Muscle of back (tissue), 13 donors: ENCODE measurements at places on chromosomes 16 and 17. TPM values are rescaled to one million over a fixed set of nuclear protein-coding genes. Genes with fewer than 3 reads are reported as not detected.

DNA sequence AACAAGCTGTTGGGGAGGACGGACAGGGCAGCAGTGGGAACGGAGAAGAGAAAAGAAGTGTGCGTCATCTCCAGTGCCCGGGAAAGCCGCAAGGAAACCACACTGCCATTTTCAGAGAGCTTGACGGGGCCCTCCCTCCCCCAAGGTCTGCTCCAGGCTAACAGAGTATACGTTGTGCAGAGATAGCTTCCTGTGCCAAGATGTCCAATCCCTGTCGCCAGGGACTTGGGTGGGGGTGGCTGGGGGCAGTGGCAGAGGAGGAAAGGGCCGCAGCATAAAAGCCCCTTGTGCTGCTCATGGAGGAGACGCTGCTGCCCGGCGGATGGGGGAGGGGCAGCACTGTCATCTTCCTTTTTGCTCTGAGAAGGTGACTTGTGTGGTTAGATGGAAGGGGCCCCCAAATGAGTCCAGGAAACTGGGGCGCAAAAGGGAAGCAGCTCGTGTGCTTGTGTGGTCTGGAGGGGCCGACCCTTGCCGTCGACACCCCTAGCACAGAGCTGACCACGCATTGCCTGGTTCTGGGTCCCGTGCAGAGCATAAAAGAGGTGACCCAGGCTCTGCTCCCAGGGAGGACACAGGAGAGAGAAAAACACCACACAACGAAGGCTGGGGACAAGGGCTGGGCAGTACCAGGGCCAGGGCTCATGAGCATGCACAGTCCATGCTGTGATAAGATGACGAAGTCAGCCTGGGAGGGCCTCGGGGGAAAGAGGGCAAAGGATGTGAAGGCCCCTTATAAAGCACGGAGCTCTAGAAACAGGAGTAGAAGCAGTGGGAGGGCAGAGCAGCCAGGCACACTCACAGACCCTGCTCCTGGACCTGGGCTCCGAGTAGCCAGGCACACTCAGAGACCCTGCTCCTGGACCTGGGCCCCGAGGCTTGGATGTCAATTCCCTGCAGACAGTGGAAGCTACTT is 372.7 kb downstream of the SLC39A11 start:
- DNase-seq = no peak

- DNase-seq = peak; percentile 70
These were observed 36.7 kb downstream of the KIAA0753 start for GRCh38 chr17:6603744-6604325.

SLC16A11 gene
- 0.48 TPM for polyA plus RNA-seq

DNA sequence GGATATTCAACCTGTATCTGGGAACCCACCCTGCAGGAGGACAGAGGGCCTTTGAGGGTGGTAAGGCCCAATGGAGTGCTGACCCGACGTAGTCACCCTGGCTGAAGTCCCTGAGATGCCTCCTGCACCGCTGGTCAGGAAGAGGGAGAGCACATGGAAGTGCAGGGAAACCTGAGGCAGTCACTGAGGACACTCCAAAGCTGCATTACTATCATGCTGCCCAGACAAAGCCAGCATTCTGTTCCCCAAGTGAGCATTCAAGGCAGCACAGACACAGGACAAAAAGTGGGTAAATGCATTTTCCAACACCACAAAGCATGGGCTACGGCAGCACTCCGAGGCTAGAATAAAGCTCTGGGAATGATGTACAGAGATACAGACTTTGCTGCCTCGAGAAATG is 46.8 kb upstream of the BCAR1 start:
- no peak for DNase-seq

PIPOX gene
- polyA plus RNA-seq = 1.1 TPM

GRCh38 chr17:69045646-69046045 is 15.1 kb downstream of the ABCA9 start:
- DNase-seq = no peak

DNA sequence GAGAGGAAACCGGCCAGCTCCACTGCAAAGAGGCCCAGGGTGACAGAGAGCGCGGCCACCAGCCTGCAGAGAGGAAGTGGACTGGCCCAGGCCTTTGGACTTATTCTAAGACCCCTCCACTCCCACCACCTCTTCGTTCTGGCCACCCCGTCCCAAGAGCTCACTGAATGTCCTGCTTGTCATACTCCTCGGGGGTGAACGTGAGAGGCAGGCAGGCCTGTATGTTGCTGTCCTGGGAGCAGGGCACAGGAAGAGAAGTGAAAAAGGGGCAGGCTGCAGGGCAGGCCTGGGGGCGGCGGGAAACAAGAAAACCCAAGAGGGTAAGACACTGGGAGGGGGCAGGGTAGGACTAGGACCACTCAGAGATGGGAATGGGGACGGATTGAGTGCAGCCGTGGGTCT is 384 bp downstream of the TMEM107 start:
- no peak for DNase-seq

GRCh38 chr17:29593591-29594518 is 923 bp downstream of the ANKRD13B start:
- DNase-seq = no peak

SPOP gene
- 46.6 TPM for polyA plus RNA-seq

DNA sequence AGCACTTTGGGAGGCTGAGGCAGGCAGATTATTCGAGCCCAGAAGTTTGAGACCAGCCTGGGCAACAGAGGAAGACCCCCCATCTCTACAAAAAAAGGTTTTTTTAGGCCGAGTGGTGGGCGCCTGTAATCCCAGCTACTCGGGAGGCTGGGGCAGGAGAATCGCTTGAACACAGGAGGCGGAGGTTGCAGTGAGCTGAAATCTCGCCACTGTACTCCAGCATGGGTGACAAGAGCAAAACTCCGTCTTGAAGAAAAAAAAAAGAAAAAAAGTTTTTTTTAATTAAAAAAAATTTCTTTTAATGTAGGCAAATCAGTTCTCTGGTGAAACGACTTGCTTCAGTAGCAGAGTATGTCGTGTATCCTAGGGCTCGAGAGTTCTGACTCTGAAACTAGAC is 10.9 kb downstream of the HSD3B7 start:
- no peak for DNase-seq

DNA sequence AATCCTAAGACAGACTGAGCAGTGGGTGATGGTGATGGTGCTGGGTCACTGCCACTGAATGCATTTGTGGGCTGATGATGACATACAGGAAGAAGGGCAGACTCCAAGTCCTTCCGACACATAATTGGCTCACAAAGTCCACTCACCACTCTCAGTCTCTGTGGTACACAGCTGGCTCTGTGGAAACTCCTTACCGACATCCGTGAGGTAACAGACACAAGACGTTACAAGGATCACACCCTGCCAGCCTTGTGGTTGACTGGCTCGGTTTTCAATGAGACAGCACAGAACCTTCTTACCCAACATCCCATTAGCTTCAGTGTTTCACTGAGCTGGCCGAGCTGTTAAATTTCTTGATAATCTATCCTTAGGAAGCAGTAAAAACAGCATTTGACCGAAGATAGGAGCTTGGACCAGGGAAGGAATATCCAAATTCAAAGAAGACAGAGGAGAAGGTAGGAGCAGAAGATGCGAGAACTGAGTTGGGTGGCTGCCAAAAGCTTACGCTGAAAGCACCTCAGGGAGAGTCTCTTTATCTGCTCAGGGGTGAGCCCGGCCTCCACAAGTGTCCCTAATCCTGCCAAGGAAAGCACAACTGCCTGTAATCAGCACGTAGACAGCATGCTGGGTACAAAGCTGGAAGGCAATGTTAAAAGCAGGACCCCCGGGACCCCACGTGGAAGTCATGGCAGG is 5.5 kb upstream of the MXRA7 start:
- DNase-seq = no peak

DNA sequence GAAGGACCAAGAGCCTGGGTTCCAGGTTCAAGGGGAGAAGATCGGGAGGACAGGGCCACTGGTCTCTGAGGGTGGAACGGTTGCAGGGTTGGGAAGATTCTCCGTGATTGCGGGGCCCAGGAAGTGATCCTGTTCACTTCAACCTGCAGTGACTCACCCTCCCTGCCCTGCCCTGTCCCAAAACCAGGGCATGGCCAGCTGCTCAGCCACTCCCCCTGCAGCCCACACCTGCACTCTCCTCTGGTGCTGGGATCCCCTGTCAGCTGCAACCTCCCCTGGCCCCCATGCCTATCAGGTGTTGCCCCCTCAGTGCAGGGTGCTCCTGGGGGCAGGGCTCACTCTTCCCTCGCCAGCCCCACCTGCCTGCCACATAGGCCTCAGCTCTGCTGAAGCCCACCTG is 1.1 kb downstream of the RUNDC3A start:
- no peak for DNase-seq

ASIC2 gene
- 0.11 TPM for polyA plus RNA-seq

TBC1D3H gene
- not detected for polyA plus RNA-seq

DNA sequence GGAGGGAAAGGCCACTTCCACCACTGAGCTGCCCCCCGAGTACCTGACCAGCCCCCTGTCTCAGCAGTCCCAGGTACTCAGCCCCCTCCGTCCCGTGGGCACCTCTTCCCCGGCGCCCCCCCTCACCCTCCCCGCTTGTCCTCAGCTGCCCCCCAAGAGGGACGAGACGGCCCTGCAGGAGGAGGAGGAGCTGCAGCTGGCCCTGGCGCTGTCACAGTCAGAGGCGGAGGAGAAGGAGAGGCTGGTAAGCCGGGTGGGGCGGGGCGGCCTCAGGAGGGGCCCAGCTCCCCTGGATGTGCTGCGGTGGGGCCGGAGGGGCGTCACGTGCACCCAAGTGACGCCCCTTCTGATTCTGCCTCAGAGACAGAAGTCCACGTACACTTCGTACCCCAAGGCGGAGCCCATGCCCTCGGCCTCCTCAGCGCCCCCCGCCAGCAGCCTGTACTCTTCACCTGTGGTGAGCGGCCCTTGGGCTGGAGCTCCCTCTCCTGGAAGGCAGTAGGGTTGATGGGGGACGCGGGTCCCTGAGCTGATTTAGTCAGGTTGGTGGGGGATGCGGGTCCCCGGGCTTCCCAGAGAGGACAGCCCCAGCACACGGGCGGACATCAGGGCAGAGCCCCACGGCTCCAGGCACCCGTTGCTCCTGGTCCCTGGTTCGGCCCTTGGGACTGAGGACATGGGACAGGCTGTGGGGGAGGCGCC is 9.5 kb upstream of the MRPL12 start:
- no peak for DNase-seq

- peak; percentile 89 for DNase-seq
These were observed at the start of gene RAB34 for GRCh38 chr17:28717578-28718332. Gene RAB34 (minus strand): TSS chr17:28717868. CDS start chr17:28717266, 602 bp downstream.

ADCY7 gene
- polyA plus RNA-seq = 9.5 TPM

ABCA10 gene
- polyA plus RNA-seq = 7.0 TPM
